Vagina (tissue), 2 donors: ENCODE measurements at places on chromosomes 6 and 20. TPM values are rescaled to one million over a fixed set of nuclear protein-coding genes. Genes with fewer than 3 reads are reported as not detected.

- peaks cover 5% of the 10 kb centered on the region for H3K4me1 ChIP-seq
- no peaks in the 10 kb centered on the region for H3K27me3 ChIP-seq
- no peak overlapping the region for H3K4me3 ChIP-seq
Observed at GRCh38 chr6:18753076-18753475, 365.9 kb downstream of the RNF144B start.

GRCh38 chr6:41996997-41997396 is 53.3 kb upstream of the TAF8 start:
- no peaks in the 10 kb centered on the region for H3K36me3 ChIP-seq
- H3K4me1 ChIP-seq: no peaks in the 10 kb centered on the region
- H3K27ac ChIP-seq: no peak overlapping the region
- no peak overlapping the region for H3K4me3 ChIP-seq

DNA sequence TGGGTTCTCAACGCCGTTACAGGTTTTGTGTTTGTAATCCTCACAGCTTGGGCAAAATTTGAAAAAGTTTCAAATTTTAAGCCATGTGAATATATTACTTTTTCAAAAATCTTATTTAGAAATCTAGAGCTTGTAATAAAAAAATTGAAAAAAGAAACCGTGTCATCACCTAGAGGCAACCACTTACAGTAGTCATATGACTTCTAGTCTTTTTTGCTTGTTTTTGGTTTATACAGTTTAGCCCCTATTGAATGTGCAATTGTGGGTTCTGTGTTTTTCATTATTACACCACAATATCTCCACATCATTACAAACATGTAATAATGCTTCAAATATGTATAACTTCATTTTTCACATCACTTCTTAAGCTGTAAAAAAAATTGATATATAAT is 888 bp downstream of the DYNLRB1 start:
- DNase-seq: no peak
- H3K4me3 ChIP-seq: peak overlapping the region; percentile 78
- H3K36me3 ChIP-seq: peaks cover 10% of the 10 kb centered on the region
- H3K27me3 ChIP-seq: no peaks in the 10 kb centered on the region

Gene NMBR
- not detected for total RNA-seq

- no peak for DNase-seq
- H3K4me3 ChIP-seq: no peak overlapping the region
- H3K27ac ChIP-seq: peak overlapping the region; percentile 13
- peaks cover 26% of the 10 kb centered on the region for H3K4me1 ChIP-seq
- H3K36me3 ChIP-seq: no peaks in the 10 kb centered on the region
Observed at GRCh38 chr20:50015993-50016770, 33.4 kb downstream of the SNAI1 start.

Gene ENPP1
- total RNA-seq: 14.7 TPM

Gene RIN2
- 86.9 TPM for total RNA-seq

- DNase-seq: no peak
- H3K27ac ChIP-seq: no peak overlapping the region
- no peak overlapping the region for H3K4me3 ChIP-seq
- no peaks in the 10 kb centered on the region for H3K27me3 ChIP-seq
Observed at GRCh38 chr6:117156741-117157140, 108.6 kb upstream of the VGLL2 start.

DNA sequence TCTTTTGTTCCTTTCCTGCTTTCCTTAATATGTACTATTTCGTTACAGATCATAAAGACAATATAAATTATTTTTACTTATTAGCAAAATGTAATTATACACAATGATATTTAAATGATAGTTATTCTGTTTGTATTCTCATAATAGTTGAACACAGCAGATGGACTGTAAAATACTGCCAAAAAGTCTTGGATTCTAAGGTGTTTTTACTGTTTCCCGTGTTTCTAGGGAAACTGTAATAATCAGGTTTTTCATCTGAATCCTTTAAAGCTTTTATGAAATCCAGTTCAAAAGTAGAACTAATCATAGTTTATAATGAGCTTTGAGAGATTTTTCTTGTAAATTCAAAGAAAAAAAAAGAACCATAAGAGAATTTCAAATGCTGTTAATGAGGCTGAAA is 148.4 kb downstream of the GRIK2 start:
- no peaks in the 10 kb centered on the region for H3K27me3 ChIP-seq
- H3K27ac ChIP-seq: no peak overlapping the region

DNA sequence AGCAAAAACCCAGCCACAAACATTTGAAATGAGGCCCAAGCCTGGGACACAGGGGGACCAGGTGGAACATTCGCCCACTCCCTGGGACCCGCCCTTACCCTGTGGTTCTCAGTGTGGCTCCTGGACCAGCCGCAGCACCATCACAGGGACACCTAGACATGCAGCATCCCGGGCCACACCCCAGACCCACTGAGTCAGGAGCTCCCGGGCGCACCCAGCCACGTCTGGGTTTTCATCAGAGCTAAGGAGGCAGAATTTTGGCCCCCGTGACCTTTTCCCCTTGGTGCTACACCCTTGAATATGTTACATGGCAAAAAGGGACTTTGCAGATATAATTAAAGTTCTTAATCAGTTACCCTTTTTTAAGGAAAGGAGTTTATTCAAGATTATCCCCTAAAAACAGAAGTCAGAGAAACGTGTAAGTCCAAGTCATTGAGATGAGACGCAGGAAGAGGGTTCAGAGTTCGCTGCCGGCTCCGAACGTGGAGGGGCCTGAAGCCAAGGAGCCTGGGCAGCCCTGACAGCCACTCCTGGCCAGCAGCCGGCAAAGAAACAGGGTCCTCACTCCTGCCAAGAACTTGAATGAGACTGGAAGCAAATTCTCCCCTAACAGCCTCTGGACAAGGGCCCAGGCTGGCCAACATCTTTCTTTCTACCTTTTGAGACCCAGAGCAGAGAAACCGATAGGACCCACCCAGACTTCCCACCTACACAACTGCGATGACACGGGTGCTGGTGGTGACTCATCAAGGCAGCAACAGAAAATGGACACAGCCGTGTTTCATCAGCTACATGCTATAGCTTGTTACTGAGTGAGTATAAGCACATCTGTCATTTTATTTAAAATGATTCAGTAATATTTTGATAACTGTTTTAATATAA is 25.3 kb downstream of the BFSP1 start:
- peak overlapping the region; percentile 40 for H3K4me3 ChIP-seq
- H3K27me3 ChIP-seq: no peaks in the 10 kb centered on the region
- H3K36me3 ChIP-seq: no peaks in the 10 kb centered on the region
- H3K27ac ChIP-seq: peak overlapping the region; percentile 81

GRCh38 chr6:64930681-64931080 is 776.3 kb downstream of the EYS start:
- no peak for DNase-seq
- no peaks in the 10 kb centered on the region for H3K4me1 ChIP-seq
- no peaks in the 10 kb centered on the region for H3K27me3 ChIP-seq
- no peak overlapping the region for H3K27ac ChIP-seq
- H3K36me3 ChIP-seq: no peaks in the 10 kb centered on the region
- no peak overlapping the region for H3K4me3 ChIP-seq

- no peaks in the 10 kb centered on the region for H3K27me3 ChIP-seq
- no peak for DNase-seq
- no peak overlapping the region for H3K27ac ChIP-seq
- H3K4me1 ChIP-seq: no peaks in the 10 kb centered on the region
- H3K36me3 ChIP-seq: no peaks in the 10 kb centered on the region
- no peak overlapping the region for H3K4me3 ChIP-seq
Observed at GRCh38 chr6:29651413-29652197, 5.3 kb upstream of the MOG start.

GRCh38 chr6:53989504-53989903 is 121.7 kb upstream of the MLIP start:
- DNase-seq: no peak
- H3K4me1 ChIP-seq: peaks cover 8% of the 10 kb centered on the region
- H3K36me3 ChIP-seq: no peaks in the 10 kb centered on the region
- H3K27me3 ChIP-seq: no peaks in the 10 kb centered on the region
- no peak overlapping the region for H3K27ac ChIP-seq
- no peak overlapping the region for H3K4me3 ChIP-seq

GRCh38 chr6:120553353-120553752 is 780.9 kb downstream of the TBC1D32 start:
- no peak for DNase-seq
- H3K4me1 ChIP-seq: no peaks in the 10 kb centered on the region
- no peaks in the 10 kb centered on the region for H3K27me3 ChIP-seq
- no peak overlapping the region for H3K4me3 ChIP-seq

- H3K4me3 ChIP-seq: no peak overlapping the region
- H3K36me3 ChIP-seq: no peaks in the 10 kb centered on the region
- no peak for DNase-seq
- peaks cover 39% of the 10 kb centered on the region for H3K4me1 ChIP-seq
- no peaks in the 10 kb centered on the region for H3K27me3 ChIP-seq
- peak overlapping the region; percentile 45 for H3K27ac ChIP-seq
Observed at GRCh38 chr6:39929733-39930461, 4.4 kb downstream of the MOCS1 start.
